Breast epithelium (tissue), 4 donors: ENCODE measurements at places on chromosomes 3 and 15. TPM values are rescaled to one million over a fixed set of nuclear protein-coding genes. Genes with fewer than 3 reads are reported as not detected.

DNA sequence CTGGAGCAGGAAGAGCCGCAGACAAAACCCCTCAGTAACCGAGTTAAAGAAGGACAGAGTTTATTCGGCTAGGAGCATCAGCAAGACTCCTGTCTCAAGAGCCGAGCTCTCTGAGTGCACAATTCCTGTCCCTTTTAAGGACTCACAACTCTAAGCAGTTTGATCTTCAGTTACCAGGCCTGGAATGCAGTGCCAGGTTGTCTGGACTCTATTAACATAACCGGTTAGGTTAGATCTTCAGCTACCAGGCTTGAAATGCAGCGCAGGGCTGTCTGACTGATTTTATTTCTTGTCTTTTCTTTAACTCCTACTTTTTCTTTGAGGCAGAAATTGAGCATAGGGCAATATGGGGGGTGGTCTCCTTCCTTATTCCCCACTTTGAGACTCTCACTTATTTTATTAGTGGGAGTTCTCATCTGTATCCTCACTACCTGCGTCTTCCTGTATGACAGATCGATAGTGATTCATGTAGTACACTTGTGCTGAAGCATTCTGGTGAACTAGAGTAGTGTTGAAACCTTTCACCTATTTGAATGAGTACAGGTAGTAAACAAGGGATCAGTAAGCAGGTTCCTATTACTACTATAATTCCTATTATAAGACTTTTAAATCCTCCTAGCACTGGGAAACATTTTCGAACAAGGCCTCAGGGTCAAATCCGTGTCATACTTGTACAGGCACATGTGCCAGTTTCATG is 325.0 kb downstream of the CGGBP1 start:
- DNase-seq, result peak; percentile 62

DNA sequence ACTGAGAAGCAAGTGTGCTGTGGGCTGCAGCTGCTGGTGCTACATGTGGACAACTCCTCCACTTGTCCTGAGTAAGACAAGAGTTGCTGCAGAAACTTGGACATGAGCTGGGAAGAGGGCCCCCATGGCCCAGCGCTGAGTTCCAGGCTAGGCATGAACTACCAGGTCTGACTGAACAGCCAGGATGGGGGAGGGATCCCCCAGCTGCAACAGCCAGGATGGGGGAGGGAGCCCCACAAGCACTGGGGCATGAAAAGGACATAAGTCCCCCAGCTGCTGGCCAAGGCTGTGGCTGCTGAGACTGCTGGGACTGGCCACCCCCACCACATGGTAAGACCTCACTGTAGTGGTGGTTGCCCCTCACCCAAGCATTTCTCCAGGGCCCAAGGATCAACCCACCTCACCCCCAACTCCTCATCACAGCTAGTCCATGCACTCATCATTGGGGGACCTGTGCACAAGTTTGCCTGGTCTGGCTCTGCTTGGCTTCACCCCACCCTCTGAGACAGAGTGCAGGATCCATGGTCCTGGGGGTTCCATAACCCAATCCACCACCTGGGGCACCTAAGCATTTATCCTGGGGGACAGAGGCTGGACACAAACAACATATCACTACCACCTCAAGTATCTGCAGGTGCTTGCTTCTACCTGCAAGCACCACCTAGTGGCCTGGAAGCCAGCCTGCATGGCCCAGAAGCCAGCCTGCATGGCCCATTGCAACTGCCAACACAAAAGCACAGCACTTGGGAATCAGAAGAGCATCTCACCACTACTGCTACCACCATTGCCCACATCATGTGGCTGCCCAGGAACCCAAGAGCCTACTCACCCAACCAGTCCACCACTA is 84.5 kb upstream of the STT3B start:
- no peak for DNase-seq

DNA sequence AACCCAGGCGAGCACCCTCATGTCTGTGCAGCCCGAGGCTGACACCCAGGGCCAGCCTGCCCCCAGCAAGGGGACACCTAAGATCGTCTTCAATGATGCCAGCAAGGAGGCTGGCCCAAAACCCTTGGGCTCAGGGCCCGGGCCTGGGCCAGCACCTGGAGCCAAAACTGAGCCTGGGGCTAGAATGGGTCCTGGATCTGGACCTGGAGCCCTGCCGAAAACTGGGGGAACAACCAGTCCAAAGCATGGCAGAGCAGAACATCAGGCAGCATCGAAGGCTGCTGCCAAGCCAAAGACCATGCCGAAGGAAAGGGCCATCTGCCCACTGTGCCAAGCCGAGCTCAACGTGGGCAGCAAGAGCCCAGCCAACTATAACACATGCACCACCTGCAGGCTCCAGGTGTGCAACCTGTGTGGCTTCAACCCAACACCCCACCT is 31.4 kb upstream of the APEH start:
- no peak for DNase-seq

DNA sequence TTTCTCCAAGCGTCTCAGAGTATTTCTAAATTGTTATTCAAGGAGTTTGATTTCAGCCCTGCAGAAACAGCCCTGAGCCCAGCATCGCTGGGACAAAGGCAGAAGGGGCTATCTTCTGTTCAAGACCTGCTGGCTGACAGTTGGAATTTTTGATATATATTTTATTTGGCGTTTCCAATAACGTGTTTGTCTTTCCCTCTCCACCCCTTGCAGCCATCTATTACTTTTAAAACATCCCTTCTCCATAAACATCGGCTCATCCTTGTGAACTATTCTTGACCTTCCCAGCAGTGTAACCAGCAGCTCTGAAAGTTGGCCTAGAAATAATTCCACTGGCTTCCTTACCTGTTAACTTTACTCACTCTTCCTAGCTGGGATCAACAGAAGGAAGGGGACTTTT is 5.5 kb upstream of the MEIS2 start:
- DNase-seq, result no peak

GRCh38 chr15:31195871-31196270 is 94.3 kb upstream of the TRPM1 start:
- no peak for DNase-seq

DNA sequence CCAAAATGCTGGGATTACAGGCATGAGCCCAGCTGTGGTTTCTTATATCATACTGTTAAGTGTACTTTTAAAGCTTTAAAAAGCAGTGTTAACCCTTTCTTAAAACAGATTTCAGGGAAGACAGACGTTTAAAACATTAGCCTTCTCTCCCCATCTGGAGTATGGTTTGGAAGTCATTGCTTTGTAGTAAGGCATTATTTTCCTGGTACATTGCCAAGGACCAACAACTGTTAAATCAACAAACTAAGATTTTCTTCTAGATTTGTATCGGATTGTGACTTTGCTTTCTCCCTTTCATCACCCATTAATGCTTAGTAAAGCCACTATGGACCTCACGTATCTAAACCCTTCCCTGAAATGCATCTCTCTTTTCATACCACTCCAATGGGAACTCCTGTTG is 50.5 kb downstream of the UBE2E1 start:
- DNase-seq, result no peak

Gene SI
- total RNA-seq, result not detected

DNA sequence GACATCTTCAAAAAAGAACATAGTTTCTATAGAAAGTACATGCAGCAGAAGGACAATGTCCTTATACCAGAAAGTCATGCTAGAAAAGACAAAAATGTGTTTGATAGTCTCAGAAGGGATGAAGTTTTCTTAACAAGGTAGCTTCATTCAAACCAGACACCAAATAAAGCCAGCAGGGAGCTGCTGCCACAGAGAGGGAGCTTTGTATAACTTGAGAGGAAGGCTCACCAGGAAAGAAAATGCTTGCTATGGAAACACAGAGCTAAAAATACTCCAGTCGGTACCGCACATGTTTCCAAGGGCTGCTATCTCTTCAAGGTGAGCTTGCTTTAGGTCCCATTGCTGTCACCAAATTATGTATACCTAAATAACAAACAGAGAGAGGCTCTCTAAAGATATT is 1074.8 kb upstream of the ALCAM start:
- no peak for DNase-seq
